ENCODE measurements at places on chromosomes 2 and 18. TPM values are rescaled to one million over a fixed set of nuclear protein-coding genes. Genes with fewer than 3 reads are reported as not detected.

Gene CNDP1
- polyA plus RNA-seq = not detected

Gene ARMC9
- polyA plus RNA-seq = 12.0 TPM

Gene LIMS2
- polyA plus RNA-seq = 5.6 TPM

Gene PSD4
- 21.1 TPM for polyA plus RNA-seq

Gene AQP4
- not detected for polyA plus RNA-seq

Gene ABCG8
- not detected for polyA plus RNA-seq

Gene MC2R
- not detected for polyA plus RNA-seq

Gene ALPI
- polyA plus RNA-seq = not detected

Gene HNMT
- 1.5 TPM for polyA plus RNA-seq

Gene RNU2-63P
- polyA plus RNA-seq = not detected

Gene DNAJC5G
- polyA plus RNA-seq = not detected

Gene NEU2
- polyA plus RNA-seq = not detected

Gene ZEB2
- polyA plus RNA-seq = 3.3 TPM

Gene FBXO48
- 0.74 TPM for polyA plus RNA-seq

Gene PRKRA
- polyA plus RNA-seq = 45.2 TPM
